ENCODE measurements at places on chromosomes 7 and 10.

- no peak for DNase-seq
Measured at GRCh38 chr7:43278088-43278644, 165.7 kb downstream of the HECW1 start.

GRCh38 chr7:46756996-46757395 is 824.9 kb downstream of the TNS3 start:
- no peak for DNase-seq

DNA sequence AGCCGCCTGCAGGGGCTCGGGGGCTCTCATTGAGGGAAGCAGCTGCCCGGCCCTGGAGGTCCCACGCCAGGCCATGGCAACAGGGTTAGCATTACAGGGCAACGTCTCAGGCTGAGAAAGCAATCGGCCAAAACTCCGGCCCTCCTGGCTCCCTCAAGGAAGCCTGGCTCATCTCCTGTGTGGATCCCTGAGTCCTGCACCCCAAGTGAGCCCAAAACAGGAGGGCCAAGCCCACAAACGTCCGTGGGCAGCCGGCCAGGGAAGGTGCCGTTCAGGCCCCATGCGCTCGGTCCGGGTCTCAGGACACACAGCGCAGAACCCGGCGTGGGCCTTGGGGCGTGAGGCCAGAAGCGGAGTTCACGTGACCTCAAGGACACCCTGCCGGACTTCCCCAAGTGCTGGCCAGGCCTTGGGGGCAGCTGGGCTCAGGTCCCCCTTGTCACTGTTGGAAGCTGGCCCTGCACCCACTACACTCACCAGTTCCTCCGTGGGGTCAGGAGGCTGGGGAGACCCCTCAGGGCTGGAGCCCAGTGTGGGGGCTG is 8.0 kb upstream of the PWWP2B start:
- no peak for DNase-seq

DNA sequence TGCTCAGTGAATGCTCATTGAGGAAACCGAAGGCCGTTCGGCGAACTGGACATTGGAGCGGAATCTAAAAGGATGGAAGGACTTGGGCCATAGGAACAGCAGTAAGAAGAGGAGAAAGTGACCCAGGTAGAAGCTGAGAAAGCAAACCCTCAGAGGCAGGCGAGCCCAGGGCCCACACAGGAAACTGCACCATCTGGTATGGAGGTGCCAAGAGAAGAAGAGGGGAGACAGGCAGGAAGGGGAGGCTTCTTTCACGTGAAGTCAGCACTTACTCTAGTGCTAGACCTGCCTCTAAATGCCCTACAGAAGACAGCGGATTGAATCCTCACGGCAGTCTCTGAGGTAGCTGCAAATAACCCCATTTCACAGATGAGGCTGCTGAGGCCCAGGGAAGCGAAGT is 10.2 kb upstream of the CRHR2 start:
- DNase-seq = no peak

DNA sequence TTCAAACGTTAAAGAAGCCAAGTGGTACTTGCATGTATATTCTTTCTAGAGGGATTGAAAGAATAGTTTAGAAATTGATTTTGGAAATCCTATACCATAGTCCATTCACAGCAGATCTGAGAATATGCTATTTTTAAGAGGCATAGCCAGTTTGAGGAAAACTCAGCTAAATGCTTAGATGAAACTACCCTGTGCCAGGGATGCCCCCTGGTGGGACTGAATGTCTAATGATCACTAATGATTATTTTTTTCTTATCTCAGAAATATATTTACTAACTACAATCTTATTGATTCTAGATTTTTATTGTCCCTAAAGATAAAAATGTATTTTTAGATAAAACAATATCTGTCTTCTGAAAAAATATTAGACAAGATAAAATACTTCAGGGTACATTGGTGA is 844.9 kb upstream of the PHF14 start:
- DNase-seq = no peak

GRCh38 chr7:149257146-149257545 is 4.8 kb upstream of the ZNF783 start:
- DNase-seq = no peak

DNA sequence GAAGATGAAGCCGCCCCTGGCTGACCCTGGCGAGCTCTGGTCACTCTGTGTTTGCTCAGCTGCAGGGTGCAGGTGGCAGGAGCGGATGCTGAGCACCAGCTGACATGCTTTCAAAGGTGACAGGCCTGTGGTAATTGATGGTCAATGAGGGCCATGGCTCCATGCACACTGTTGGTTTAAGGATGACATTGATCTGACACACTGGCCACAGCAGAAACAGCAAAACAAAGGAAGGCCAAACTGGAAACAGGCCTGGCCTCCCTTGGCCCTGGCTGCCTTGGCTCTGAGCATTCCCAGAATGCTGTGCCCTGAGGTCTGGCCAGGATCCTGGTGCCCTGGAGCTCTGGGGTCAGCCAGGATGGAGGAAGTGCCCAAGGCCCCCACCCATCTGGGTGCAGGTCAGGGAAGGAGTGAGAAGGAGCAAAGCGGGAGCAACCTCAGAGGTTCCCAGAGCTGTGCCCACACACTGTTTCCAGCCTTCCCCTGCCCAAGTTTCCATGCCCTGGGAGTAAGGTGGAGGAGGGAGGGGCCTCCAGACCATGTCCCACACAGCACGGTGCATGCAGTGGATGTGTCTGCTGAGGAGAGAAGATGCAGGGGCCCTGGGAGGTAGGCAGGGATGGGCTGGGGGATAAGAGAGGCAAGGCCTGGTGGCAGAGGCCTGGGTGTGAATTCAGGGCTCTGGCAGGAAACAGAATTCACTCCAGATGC is 302.2 kb downstream of the RPS24 start:
- no peak for DNase-seq

- no peak for DNase-seq
Measured at GRCh38 chr7:73351447-73352167, 23.6 kb downstream of the FKBP6 start.

DNA sequence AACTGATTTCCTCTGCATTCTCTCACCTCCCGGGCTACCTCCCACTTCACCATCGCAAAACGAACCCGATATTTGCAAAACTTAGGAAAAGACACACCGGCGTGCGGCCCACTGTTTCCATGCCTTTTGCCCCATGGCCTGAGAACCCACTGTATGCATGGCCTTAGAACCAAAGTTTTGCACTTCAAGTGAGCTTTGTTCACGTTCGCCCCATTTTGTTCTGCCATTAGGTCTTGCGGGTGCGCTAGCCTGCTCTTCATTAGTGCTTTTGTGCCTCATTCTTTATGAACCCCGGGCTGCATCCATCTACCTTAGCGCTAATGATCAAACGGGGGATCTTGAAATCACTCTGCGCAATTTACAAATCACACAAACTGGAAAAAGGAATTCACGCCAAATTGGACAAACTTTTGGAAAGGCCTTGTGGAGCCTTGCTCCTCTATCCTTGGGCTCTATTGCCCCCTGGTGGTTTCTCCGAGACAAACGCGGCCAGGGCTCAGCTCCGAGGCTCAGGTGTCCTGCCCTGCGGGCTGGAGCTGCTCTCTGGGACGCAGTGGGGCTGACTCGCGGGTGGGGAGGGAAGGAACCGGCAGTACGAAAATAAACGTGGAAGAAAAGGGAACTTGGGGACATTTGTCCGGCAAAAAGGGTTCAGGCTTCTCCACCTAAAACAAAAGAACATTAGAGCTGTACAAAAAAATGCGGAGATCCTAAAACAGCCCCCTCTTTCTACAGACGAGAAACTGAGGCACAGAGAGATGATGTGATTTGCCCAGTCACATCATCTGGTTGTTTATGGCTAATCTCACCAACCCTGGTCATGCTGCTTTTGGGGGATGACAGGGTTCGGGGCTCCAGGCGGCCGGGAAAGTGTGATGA is 300.4 kb upstream of the NFE2L3 start:
- peak; percentile 14 for DNase-seq

GRCh38 chr10:1301143-1301542 is 245.0 kb downstream of the WDR37 start:
- DNase-seq = no peak

- DNase-seq = no peak
Measured at GRCh38 chr10:109956454-109957091, 33.3 kb upstream of the XPNPEP1 start.

DNA sequence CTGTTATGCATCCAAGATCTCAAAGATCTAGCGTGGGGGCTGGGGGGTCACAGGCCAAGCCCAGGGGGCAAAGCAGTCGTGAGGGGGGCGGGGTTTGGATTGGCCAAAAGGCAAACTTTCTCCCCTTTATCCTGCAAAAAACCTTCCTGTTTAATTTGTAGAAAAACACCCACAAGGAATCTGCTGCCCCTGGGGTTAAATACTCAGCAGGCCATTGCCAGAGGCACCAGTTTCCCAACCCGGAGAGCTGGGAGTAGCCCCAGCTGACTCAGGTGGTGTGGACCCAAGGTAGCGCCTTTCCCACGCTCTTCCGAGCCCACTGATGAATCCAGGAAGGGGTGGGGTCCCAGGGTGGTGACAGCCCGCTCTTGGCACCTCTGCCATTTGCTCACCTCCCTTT is 21.4 kb downstream of the KCP start:
- no peak for DNase-seq

GRCh38 chr7:27697861-27698430 is 35.3 kb upstream of the HIBADH start:
- DNase-seq = no peak

- DNase-seq = peak; percentile 85
Measured at GRCh38 chr7:99499721-99500636, at the start of gene ZNF394. Gene ZNF394, minus strand, starts transcription at chr7:99500281. Its CDS starts 188 bp downstream, at chr7:99500093.

- DNase-seq = no peak
Measured at GRCh38 chr7:50217821-50218281, 86.7 kb upstream of the IKZF1 start.

DNA sequence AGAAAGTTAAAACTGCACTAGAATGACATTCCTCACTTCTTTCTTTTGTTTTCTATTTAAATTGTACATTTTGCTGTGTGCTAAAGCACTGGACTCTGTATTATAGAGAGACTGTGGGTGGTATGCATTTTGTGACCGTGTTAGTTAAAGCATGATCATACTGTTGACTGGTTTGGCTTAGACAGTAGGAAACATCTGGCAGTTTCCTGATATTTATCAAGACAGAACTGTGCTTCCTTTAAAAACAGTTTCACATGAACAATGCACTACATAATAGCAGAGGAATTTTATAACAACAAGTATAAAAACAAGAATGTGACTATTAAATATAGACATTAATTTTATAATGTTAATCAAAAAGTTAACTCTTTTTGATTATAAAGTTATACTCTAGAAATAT is 23.1 kb downstream of the GNG11 start:
- no peak for DNase-seq

- DNase-seq = no peak
Measured at GRCh38 chr10:132849546-132850031, 63.6 kb upstream of the NKX6-2 start.

- DNase-seq = no peak
Measured at GRCh38 chr10:130404476-130405055, 268.4 kb downstream of the GLRX3 start.

DNA sequence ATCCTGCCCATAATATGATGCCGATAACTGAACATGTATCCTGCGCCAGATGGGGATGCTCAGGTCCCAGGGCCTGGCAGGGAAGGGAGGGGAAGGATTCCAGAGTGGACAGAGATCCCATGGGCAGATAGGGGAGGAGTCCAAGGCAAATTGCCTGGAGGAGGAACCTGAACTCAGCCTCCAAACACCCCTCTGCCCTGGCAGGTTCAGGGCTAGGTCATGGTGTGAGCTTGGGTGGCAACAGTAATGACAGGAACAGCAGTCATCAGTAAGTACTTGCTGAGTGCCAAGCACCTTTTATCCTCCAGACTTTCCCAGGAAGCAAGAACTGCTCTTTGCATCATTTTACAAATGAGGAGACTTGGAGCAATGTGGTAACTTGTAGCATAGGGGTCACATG is 3.8 kb upstream of the PALD1 start:
- no peak for DNase-seq

DNA sequence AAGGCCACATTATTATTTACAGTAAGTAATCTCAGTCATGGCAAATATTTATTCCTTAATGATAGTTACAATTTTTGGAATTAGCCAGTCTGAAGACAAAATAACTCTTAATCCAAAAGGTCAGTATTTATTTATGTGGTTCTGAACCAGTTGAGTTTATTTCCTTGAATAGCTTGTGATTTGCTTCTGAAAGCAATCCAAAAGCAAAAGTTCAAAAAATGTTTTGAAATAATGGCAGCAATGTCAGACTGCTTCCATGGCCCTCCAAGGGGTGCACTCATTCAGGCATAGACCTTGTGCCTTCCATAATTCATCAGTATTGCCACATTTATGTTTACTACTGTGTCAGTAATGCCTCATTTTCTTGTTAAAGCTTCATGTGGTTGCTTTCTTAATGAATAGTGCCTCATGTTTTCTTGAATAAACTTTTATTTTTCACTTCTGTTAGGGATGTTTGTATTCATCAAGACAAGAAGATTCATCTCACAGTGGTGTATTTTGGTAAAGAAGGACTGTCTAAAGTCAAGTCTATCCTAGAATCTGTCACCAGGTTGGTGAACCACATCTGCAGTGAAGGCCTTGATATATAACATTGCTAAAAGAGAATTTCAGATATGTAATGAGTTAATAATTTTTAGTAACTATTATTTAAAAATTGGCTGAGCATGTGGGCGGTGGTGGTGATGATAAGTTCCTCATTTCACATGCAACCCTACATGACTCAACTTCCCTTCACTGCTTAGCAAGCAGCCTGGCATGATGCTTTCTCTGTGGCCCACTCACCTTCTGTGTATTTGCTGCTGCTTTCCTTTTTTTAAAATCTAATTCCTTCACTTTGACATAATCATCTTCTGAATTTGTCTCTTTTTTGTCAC is 22.0 kb downstream of the CSGALNACT2 start:
- peak; percentile 13 for DNase-seq
